Small intestine (tissue), 16 donors: ENCODE measurements at places on chromosomes 3 and 15.
A peak's percentile ranks its signal among the peaks of the same experiment; 100 is the strongest.

DNA sequence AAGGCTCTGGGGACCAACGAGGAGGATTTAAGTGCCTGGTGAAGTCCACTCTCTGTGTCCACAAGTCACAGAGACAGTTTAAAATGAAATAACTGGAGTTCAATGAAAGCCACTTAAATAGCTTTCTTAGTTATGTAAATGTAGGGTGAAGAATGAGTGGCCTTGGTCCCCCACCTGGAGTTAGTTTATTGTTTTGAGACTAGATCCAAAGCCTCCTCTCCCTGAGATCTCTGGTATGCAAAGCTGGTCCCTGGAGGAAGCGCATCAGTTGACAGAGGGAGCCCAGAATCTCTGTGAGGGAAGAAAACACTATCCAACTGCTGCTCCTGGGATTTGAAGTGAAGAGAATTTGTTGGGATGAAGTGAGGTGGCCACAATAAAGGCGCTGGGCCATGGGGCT lies 40.5 kb downstream of the EXOG start:
- no peak for DNase-seq

- no peak for DNase-seq
These were observed 49.5 kb upstream of the PCSK6 start for GRCh38 chr15:101538996-101539395.

DNA sequence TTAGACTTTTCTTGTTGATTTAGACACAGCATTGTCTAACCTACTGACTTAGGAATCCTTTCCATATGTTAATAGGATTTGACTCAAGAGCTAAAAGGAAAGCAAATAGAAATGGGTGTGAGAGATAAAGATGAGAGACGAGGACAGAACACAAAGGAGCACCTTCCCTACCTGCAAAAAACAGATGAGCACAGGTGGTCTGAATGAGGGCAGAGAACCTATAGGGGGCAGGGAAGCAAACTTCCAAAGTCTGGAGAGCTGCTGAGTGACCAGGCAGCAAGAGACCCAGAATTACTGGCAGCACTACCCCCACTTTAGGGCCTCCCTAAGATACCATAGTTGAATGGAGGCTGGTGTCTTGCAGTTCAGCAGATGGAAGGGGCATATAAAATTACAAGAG lies 98.1 kb upstream of the CTNNB1 start:
- DNase-seq = no peak

- DNase-seq = no peak
These were observed 13.0 kb downstream of the AGTR1 start for GRCh38 chr3:148710665-148711064.

GRCh38 chr3:132593947-132594323 lies 3.1 kb upstream of the ACKR4 start:
- DNase-seq = no peak

GRCh38 chr15:89442671-89443307 lies 53.6 kb downstream of the RHCG start:
- peak; percentile 49 for DNase-seq

DNA sequence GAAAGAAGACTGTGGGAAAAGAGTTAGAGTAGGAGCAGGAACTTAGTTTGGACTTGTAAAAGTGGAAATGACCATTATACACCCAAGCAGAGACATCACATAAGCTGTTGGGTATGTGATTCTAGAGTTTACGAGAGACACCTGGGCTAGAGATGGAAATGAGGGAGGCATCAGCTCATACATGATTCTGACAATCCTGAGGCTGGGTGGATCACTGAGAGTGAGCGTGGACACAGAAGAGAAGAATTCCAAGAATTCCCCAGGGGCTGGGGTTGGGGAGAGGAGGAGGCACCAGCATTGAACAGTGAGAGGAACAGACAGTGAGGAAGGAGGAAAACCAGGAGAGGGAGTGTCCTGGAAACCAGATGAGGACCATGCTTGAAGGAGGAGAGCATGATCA lies 113.5 kb downstream of the KCNAB1 start:
- no peak for DNase-seq

GRCh38 chr3:56938530-56938929 lies 121.9 kb upstream of the SPATA12 start:
- no peak for DNase-seq

DNA sequence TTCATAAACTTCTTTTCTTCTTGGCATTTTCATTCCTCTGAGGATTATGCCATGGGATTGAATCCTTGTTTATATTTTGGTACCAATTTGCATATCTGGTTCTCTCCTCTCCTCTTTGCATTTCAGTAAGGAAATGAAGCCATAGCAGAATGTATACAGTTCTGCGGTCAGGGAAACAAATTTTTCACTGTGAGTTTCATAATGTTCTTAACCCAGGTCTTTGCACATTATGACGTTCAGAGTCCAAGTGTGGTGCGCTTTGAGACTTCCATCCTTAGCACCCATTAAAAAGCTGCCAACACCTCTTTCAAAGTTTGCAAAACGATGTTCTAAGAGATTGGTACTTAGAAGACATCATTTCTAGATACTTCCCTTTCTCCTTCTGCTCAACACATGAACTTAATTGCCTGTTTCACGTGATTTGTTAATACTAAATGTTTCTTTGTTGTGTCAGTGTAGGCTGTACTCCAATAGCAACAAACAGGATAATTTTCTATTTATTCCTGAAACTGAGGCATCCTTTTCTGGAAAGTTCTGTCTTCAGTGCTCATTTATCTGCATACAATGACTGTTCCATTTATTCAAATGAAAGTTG lies 953.1 kb upstream of the NR2F2 start:
- DNase-seq = no peak

GRCh38 chr3:123140550-123140949 lies 61.2 kb upstream of the SEC22A start:
- no peak for DNase-seq

GRCh38 chr3:71225951-71226564 lies 357.5 kb downstream of the FOXP1 start:
- DNase-seq = no peak

DNA sequence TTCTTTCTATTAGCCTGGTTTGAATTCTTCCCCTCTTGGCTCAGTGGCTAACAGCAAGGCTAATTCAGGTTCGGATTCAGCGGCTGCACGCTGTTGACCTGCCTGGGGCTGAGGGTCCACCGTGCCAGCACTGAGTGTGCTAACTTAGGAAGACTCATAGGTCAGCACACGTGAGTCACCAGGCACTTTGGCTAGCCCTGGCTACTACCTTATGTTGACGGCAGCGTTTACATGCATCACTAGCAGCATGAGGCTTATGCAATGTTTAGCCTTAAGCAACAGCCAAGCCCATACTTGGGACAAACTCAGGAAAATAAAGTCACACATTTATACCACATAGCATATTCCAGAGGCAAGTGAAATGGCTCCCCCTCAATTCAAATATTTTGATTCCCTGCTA lies 137.7 kb downstream of the RAB11A start:
- no peak for DNase-seq

DNA sequence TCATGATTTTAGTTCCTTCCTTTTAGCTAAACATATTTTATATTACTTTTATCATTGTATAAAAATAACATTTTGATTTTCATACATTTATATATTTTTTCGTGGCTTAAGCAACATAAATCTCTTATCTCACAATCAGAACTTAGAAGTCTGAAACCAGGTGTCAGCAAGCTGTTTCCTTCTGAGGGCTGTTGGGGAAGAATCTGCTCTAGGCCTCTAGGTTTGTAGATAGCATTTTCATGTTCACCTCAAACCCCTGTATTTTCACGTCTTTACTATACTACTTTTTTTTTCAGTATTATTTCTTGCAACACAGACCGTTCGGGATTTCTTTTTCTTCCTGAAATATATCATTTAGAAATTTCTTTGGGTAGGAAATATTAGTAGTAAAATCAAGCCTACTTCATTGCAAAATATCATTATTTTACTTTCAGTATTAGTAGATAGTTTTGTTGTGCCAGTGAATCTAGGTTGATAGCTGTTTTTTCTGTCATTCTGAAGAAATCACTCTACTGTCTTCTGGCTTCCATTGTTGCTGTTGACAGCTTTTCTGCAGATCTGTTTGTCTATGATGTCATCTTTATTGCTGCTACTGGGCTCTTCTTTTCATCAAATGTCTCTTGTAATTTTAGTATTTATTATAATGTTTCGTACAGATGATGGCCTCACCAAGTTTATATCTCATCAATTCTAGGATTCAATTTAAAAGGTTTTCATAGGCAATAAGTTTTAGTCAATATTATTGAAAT lies 756.3 kb downstream of the VGLL3 start:
- DNase-seq = no peak
